Trophoblast cell (in vitro differentiated cells and primary cell): ENCODE measurements at places on chromosomes 13 and 19.

- DNase-seq: peak; percentile 56
Measured at GRCh38 chr13:51912091-51912490, 50.3 kb downstream of the CCDC70 start.

- DNase-seq: no peak
Measured at GRCh38 chr19:1646659-1647453, 5.6 kb downstream of the TCF3 start.

DNA sequence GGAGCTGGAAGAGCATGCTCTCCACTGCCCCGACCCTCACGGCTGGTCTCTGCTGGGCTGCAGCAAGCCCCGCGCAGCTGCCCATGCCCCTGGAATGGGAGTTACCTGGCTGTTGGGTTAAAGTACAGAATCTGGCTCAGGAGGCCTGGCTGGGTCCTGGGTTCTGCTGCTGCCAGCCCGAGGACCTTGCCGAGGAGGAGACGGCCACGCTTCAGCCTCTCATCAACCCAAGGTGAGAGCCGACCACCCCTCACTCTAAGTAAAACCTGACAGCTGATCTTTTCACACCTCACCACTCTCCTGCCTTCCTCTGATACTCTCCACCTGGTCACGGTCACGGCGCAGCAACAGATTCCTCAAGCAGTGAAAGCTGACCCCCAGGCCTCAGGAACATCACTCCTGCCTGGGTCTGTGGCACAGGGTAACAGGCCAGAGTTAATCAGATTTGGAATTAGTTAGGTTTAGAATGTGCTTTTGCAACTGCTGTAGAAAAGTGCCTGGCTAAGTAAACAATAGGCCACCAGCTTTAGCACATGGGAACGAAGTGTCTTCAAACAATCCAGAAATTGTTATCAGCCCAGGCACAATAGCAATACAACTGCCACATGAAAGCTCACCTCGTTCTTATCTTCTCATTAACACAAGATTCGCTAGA, 20.5 kb downstream of the RAB20 start:
- no peak for DNase-seq

DNA sequence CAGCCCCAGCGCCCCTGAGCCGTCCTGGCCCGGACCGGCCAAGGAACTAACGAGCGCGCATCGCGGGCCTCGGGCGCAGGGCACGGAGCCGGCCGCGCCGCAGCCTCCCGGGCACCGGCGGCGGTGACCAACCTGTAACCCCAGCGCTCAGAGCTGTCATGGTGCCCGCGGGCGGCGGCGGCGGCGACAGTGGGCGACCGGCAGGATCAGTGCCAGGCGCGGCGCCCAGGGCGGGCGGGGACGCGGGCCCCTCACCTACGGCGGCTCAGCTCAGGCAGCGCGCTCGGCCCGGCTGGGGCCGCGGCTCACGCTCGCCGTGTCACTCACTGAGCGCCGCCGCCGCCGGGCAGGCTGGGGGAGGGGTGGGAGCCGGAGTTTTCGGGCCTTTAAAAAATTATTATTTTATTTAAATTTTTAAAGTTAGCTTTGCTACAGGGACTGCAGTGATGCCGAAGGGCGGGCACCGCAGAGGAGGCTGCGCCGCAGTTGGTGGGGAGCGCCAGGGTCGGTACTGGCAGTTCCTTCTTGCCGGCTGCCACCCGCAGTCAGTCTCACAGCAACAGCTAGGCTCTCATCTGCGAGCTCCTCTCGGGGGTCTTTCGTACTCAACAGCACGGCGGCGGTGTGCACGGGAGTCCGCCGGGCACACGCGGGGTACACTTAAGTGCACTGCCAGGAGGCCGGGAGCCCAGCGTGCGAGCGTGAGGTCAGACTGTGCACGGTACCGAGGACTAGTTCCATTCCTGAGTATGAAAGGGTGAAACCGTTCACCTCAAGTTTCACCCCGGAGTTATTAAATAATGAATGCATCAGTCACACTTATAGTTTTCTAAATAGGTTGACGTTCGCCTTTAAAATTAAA, at the start of gene NALCN:
Gene NALCN, minus strand, starts transcription at position 328 of the 862 bp plus-strand sequence. CDS start 17,382 bp downstream, outside the sequence.
- DNase-seq: peak; percentile 26

GRCh38 chr19:15374796-15375440, 4.7 kb downstream of the AKAP8 start:
- DNase-seq: no peak

DNA sequence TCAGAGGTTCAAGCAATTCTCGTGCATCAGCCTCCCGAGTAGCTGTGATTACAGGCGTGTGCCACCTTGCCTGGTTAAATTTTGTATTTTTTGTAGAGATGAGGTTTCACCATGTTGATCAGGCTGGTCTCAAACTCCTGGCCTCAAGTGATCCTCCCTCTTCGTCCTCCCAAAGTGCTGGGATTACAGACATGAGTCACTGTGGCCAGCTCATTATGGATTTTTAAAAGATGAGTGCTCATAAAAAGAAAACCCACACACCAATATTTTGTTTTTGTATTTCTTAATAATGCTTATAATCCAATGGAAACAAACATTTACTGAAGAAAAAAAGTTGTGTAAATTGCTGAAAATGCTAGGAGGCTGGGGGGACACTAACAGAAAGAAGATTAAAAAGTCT, 5.0 kb upstream of the MICU2 start:
- DNase-seq: no peak

DNA sequence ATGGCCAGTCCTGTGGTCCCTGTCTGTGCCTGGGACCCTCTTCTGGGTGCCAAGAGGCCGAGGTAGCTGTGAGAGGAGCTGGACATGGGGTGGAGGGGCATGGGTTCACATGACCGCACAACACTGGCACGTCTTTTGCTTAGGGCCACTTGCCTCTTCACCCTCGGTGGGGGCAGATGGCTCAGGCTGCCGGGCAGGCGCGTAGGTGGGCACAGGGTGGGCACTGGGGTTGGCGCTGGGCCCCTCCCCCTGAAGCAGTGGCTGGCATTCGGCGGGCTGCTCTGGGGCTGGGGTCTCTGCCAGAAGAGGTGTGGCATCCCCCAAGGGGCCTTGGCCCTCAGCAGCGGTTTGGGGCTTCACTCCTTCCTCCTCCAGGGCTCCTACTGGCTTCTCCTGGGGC, 8.4 kb downstream of the PALM3 start:
- no peak for DNase-seq

- no peak for DNase-seq
Measured at GRCh38 chr13:104779311-104779993, 1713.2 kb upstream of the SLC10A2 start.

DNA sequence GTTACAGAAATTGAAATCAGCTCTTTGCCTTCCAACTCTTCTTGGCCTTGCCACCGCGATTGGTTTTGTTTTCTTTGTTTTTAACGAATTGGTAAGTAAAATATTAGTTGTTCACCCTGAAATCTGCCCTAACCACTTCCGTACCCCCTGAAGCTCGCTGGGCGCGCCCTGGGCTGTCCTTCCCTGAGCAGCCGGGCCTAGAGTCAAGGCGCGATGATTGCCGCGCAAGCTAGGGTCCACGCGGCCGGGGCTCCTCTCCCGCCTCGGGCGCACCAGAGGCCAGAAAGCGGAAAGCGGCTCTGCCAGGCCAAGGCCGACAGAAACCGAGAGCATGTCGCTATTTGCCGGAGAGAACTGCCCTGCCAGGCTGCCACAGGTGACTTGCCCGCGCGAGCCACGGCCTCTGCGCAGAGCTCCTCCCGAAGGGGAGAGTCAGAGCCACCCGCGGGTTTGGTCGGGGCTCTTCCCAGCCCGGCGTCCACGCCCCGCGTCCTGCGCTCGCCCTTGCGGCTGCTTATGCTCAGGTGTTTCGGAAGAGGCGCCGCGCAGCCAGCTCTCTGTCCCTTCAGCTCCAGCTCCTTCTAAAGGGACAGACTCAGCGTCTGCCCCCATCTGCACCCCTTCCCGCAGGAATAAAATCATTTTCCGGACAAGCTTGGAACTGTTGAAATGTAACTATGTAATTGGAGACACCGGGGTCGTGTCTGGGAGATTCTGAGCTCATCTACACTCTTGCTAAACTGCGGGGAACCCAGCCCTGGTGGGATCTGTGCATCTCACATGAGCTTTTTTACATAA, 6.6 kb upstream of the CDX2 start:
- no peak for DNase-seq

DNA sequence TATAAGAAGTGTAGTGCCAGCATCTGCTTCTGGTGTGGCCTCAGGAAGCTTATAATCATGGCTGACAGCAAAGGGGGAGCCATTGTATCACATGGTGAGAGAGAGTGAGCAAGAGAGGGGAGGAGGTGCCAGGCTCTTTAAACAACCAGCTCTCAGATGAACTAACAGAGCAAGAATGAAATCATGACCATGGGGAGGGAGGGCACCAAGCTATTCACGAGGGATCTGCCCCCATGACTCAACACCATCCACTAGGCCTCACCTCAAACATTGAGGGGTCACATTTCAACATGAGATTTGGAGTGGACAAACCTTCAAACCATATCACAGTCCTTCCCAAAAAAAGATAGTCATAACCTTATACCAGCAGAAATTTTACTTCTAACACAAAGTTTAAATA, 174.0 kb downstream of the GPC5 start:
- DNase-seq: no peak

GRCh38 chr13:102131246-102131645, 270.6 kb downstream of the FGF14 start:
- DNase-seq: no peak

DNA sequence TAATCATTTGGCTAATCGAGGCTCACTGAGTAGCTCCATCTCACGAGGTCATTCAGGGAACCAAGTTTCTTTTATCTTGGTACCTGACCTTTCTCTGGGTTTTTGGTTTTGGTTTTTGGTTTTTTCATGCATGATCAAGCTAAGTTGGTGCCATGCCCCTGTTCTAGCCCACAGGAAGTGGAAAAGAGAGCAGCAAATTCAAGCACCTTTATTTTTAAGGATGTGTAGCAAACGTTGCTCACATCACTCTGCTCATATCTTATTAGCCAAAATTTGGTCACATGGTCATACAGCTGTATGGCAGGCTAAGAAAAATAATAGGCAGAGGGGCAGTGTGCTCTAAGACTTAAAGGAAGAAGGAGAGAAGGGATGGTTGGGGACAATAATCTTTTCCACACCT, 593.5 kb downstream of the DIAPH3 start:
- DNase-seq: no peak

DNA sequence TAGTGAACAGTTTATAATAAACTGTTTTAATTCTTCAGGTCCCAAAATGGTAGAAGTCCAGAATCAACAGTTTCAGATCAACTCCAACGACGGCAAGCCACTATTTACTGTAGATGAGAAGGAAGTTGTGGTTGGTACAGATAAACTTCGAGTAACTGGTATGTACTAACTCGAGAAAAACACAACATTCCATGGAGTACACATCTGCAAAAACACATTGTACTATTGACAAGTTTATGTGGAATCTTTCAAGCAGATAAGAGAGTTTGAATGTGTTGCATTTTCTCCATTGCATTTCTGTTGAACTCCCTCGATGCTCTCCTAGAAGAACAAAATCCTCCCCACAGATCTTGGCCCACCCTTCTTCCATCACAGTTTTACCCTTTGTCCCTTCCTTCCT, 98.5 kb downstream of the SGCG start:
- no peak for DNase-seq

GRCh38 chr13:32590266-32590665, 4.0 kb downstream of the PDS5B start:
- no peak for DNase-seq

- no peak for DNase-seq
Measured at GRCh38 chr13:95647321-95647720, 2.8 kb upstream of the DZIP1 start.

GRCh38 chr13:45472171-45472705, 7.5 kb downstream of the COG3 start:
- no peak for DNase-seq

DNA sequence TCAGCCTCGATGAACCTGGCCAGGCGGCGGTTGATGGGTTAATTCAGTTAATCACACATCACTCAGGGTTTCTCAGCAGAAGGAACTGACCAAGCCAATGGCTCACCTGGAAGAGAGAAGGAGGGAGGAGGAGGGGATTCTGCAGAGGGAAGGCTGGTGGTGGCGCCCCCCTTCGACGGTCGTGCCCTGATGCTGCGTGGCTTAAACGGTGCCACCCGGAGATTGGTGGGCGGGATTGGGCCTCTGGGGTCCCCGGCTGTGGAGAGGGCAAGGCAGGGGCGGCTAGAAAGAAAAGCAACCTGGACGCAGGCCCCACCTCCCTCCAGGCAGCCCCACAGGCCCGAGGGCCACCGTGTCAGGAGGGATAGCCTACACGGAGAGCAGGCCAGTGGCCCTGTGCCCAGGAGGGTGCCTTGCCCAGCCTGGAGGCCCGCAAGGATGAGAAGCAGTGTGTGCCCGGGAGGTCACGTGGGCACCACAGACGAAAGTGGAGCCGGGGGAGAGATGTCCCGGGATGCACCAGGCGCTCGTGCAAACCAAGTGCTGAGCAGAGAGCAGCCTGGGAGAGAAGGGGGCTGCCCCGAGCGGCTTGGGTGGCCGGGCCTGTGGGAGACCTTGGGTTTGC, 16.0 kb downstream of the CSNK1G2 start:
- no peak for DNase-seq

DNA sequence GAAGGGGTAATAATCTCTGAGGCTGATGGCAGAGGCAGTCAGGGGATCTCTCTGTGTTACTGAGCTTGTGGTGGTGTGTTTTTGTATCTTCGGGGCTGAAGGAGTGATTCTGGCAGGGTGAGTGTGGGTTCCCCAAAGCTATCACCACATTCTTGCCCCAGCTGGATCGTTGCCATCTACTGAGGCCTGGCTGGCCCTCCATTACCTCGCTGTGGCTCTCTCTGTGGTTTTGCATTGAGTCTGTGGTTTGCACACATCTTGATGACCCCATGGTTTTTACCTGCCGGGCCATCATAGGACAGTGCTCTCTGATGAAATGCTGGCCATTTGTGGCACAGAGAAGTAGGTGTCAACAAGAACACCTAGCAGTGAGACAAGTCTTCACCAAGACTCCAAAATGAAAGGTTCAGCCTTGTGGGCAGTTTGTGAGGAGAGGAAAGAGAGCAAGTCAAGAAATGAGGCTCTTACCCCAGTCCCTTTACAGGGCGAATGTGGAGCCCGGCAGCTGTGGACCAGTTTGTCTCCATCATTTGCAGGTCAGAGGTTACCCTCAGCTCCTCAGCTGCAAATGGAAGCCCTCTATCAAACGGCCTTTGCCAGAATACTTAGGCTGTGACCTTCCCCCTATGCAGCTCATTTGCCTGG, 69.0 kb upstream of the NPAS1 start:
- no peak for DNase-seq

GRCh38 chr19:30158893-30159245, 213.3 kb upstream of the ZNF536 start:
- DNase-seq: no peak

DNA sequence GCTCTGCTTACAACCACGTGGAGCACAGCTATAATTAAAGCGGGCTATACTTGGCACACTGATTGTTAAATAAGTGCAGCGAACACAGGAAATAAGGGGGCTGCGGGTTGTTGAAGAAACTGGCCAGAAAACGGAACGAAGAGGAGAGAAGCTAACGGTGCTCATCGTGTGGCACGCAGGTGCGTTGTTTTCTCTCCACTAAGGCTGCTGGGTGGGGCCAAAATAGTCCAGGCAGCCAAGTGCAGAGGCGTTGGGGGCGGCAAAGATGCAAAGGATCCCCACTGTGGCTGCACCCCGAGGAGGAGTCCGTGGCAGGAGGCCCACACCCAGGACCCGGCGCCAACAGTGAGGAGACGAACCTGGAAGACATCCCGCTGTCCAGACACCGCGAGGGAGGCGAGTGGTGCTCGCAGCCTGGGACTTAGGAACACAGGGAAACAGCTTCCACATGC, 8.1 kb upstream of the ARL11 start:
- no peak for DNase-seq

GRCh38 chr19:36141039-36141927, 1.4 kb downstream of the CAPNS1 start:
- DNase-seq: peak; percentile 82
